Islet precursor cell (in vitro differentiated cells): ENCODE measurements at places on chromosomes 13 and 19.

- DNase-seq, result no peak
Observed at GRCh38 chr19:3466635-3467034, 13.7 kb downstream of the SMIM24 start.

DNA sequence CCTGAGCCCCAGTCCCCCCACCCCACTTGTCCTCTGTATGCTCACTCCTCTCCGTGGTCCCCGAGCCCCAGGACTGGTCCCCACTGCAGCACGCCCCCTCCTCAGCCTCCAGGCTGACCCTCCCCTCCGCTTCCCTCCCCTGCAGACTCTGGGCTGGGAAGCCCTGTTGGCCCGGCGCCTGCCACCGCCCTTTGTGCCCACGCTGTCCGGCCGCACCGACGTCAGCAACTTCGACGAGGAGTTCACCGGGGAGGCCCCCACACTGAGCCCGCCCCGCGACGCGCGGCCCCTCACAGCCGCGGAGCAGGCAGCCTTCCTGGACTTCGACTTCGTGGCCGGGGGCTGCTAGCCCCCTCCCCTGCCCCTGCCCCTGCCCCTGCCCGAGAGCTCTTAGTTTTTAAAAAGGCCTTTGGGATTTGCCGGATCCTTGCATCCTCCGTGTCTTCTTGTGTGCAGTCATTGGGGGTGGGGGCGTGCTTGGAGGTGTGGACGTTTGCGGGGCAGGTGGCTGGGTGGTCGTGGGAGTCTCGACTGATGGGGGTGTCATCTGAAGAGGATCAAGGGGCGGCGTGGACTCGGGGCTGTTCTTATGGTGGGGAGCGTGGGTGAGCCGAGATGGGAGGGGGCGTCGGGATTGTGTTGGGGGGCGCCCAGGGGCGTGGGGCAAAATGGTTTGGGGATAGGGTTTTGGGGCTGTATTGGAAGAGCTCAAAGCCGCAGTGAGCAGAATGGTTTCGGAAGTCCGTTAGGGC, 3.5 kb downstream of the PTGER1 start:
- DNase-seq, result no peak

GRCh38 chr19:10604460-10604980, 17.4 kb upstream of the AP1M2 start:
- DNase-seq, result peak; percentile 79

DNA sequence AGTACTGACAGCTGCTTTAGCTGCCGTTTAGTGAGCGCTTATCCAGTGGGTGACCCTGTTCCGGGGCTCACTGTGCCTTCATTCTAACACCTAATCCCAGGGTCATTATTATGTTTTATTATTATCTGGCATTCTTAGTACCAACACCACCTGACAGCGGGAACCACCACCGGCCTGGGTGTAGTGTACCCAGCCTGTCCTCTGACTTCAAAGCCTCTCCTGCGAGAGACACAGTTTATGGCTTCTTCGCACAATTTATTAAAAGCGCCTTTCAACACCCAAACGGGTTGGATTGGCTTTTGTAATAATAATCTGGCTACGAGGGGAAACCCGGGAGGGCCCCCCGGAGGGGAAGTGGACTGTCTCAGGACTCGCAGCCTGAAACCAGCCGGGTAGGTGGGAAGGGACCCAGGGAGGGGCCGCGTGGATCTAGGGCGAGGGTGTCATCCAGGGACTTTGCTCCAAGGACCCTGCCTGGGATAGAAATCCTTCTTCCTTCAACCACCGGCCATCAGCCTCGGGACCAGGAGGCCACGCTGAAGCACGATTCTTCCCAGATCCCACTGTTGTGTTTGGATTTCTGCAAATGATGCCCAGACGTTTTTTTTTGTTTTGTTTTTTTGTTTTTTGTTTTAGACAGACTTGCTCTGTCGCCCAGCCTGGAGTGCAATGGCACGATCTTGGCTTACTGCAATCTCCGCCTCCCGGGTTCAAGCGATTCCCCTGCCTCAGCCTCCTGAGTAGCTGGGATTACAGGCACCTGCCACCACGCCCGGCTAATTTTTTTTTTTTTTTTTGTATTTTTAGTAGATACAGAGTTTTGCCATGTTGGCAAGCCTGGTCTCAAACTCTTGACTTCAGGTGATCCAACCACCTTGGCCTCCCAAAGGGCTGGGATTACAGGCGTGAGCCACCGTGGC, 1.6 kb upstream of the ZBTB7A start:
- no peak for DNase-seq

- DNase-seq, result no peak
Observed at GRCh38 chr13:61286148-61286745, 129.4 kb downstream of the PCDH20 start.

- no peak for DNase-seq
Observed at GRCh38 chr13:109751477-109751876, 34.9 kb downstream of the IRS2 start.

DNA sequence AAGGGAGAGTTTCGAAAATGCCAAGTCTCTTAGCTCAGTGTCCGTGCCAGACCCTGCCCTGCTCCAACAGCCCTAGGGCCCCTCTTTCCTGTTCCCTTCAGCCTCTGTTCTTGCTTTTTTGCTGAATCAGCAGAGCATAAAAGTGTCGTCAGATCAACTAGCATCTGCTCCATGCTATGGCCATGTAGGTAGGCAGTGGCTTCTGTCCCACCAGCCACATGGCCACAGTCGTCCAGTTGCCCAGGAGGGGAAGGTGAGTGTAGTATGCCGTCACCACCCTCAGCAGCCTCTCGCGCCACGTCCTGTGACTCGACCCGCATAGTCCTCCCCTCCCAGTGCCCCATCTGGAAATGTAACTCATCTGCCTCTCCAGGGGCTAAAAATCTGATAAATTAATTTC, 50.9 kb upstream of the ATP11A start:
- peak; percentile 51 for DNase-seq
